ENCODE measurements at places on chromosomes 4 and X.

DNA sequence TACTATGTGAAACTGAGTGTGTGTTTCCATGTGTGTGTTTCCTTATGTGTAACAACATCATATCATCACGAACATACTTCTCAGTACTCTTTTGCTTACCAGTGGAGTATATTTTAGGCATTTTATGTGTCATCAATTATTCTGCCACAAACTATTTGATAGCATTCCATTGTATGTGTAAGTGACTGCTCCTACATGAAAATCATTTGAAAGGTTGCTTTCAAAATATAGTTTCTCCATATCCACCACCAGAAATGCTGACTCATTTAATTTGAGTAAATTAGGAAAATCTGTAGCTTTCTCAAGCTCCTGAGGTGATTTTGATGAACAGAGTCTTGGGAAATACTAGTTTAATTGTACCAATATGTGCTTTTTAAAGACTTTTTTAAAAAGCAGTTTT lies 376.2 kb downstream of the PCDH18 start:
- no peak for DNase-seq

- no peak for DNase-seq
These were observed 12.9 kb downstream of the PPP2R3B start for GRCh38 chrX:373641-374471.

GRCh38 chr4:165388756-165389155 lies 9.9 kb downstream of the CPE start:
- no peak for DNase-seq

DNA sequence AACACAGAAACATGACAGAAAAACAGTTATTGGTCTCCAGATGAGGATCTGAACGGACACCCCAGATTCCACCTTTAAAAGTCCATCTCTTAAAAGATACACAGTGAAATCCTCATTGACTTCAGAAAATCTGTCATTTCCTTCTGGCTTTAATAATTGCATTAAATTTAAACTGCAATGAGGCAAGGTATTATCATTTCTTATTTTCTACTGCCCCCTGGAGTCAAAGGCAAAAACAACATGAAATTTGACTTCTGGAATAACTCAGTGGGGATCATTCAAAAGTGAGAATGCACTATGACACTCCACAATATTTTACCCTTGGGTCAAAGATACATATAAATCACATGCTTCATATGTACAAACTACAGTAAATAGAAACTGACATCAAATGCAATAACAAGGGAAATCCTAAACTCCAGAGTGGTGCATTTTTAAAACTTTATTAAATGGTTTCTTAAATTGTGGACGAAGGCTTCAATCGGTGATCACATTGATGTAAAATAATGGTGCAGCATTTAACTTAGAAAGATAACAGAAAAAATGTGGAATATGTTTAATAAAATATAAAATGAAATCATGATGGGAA lies 56.4 kb upstream of the SPANXN1 start:
- no peak for DNase-seq

GRCh38 chrX:49308604-49309269 lies 5.3 kb downstream of the GAGE10 start:
- DNase-seq, result no peak

GRCh38 chr4:6341696-6342095 lies 72.0 kb downstream of the WFS1 start:
- DNase-seq, result no peak

DNA sequence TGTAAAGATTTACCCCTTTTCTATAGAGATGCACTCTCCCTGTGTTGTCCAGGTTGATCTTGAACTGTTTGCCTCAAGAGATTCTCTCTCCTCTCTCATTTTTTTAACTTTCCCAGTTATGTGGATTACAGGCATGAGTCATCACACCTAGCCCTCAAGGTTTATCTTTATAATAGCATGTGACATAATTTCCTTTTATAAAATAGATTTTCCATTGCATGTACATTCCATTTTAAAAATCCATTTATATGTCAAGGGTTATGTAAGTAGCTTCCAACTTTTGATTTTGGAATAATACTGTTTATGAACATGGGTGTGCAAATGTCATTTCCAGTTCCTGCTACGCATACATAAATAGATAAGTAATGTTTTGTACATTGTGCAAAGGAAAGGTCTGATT lies 20.6 kb downstream of the ZNF721 start:
- DNase-seq, result no peak

DNA sequence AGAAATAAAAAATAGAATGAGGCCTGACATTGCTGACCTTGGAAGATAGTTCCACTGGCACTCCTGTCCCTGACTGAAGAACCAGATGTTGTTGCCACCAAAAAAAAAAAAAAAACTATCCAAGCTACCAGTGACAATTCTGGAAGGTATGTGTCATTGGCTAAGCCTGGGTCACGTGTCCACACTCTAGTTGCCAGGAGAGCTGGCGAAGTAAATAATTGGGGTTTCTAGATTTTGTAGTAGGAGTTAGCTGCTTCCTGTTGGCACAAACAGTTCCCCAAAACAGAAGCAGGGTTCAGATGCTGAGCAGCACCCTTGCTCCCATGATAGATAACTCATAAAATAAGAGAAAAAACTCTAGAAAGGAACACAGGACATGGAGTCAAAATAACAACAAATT lies 20.5 kb downstream of the MND1 start:
- DNase-seq, result no peak

DNA sequence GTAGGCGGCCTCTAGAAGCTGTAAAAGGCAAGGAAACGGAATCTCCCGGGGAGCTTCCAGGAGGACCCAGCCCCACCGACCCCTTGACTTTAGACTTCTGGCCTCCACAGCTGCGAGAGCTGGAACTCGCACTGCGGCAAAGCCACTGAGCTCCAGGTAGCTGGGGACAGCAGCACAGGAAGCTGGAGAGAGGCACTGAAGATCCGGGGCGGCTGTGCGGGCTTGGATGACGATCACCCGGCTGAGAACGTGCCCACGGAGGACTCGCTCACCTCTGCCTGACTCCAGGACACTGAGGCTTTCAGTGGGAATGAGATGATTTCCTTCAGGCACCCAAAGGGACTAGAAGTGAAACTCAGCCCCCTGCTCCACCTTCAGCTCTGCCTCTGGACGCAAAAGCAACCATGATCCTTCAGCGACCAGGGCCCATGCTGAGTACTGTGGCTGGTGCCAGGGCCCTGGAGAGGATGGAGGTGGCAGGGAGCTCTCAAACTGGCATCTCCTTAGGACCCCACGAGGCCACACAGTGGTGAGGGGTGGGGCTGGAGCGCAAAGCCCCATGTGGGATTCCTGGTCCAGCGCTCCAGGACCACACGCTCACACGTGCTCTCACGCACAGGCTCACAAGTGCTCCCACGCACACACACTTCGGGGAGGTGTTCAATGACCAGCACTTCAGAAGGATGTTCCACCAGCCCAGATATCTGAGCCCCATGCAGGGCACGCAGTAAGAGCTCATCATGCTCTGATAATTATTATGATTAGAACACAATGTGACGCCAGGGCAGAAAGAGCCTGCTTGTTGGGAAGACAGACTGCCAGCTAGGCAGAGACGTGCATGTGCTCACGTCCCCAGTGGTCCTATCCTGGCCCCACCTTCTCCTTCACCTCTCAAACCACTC lies 47.2 kb downstream of the ADRA2C start:
- no peak for DNase-seq

DNA sequence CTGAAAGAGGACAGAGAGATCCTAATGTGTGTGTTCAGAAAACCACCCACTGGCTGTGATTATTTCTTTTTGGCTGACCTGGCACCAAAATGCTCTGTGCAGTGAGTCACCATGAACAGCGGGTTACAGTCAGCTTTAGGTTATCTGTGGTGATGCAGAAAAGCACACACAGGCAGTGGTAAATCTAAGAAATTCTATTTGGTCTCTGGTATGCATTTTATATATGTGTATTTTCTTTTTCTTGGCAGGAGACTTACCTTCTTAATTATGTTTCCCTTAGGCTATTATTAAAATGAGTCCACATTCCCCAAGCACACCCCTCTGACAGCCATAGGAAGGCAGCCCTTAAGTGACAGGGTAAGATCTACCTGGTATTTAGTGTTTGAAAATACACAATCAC lies 79.1 kb upstream of the TFDP3 start:
- no peak for DNase-seq

- no peak for DNase-seq
These were observed 614.4 kb upstream of the INTU start for GRCh38 chr4:127018381-127018780.

DNA sequence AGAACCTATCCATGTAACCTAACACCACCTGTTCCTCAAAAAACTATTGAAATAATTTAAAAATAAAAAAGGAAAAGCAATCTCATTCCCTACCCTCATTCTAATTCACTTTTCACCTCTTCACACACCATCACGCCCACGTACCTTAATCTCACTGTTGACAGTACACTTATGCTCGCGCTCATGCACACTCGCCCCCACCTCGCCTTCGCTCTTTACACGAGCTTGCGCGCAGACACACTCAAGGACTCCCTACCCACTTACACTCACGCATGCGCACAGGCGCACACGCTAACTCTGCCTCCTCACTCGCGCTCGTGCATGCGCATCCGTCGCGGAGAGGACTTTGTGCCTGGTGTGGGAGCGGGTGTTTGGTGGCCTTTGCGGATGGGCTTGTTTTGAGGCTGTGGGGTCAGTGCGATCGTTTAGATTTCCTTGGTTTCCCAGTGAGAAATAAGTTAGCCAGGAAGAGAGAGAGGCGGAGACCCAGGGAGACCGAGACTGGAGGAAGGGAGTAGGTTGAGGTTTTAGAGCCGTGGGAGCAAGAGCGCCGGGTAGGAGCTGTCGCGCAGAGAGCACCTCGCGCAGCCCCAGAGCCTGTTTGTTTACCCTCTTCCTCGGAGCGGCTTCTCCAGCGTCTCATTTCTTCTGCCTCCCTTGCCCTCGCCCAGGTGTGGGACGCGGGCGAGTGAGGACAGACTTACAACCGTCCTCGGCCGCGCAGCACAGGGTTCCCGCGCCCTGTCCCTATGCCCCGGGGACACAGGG lies 8.1 kb upstream of the GSX2 start:
- DNase-seq, result peak; percentile 53

DNA sequence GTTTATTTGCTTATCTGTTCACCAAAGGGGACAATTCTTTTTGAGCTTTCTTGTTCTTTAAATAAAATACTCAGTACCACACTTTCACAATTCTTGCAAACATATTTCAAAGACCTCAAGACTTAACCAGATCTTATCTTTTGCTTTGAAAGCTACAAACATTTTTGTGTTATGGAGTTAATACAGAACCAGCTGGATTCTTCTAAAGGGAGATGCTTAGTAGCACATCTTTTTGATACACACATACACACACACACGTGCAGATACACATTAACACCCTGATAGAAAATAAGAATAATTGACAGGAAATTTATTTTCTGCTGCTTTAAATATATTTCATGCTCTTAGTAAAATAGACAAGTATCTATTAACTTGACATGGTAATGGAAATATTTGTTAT lies 379.1 kb downstream of the SH2D1A start:
- DNase-seq, result no peak

- no peak for DNase-seq
These were observed 1108.1 kb downstream of the PCDH19 start for GRCh38 chrX:99301990-99302389.

DNA sequence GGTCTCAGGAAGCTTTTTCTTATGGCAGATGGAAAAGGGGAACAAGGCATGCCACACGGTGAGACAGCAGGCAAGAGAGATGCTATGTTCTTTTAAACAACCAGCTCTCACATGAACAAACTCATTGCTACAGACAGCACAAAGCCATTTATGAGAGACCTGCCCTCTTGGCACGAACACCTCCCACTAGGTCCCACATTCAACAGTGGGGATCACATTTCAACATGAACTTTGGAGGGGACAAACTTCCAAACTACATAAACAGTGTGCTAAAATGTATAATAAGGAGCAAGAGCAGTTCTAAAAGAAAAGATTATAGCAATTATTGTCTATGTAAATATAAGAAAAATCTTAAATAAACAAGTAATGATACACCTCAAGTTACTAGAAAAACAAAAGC lies 391.8 kb upstream of the CPXCR1 start:
- DNase-seq, result no peak

DNA sequence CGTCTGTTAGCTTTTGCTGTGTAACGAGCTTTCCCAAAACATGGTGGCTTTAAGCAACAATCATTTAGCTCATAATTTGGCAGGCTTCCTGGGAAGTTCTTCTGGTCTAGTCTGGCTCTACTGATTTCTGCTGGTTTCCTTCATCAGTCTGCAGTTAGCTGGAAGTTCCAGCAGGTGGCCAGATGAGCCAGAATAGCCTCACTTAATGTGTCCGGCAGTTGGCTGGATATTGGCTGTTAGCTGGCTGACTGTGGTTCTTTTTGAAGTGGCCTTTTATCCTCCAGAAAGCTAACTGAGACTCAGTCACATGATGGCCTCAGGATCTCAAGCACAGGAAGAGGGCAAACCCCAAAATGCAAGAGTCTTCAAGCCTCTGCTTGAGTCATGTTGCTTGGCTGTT lies 34.9 kb downstream of the FTHL17 start:
- no peak for DNase-seq

- no peak for DNase-seq
These were observed 55.8 kb upstream of the F8A3 start for GRCh38 chrX:155514225-155514624.

DNA sequence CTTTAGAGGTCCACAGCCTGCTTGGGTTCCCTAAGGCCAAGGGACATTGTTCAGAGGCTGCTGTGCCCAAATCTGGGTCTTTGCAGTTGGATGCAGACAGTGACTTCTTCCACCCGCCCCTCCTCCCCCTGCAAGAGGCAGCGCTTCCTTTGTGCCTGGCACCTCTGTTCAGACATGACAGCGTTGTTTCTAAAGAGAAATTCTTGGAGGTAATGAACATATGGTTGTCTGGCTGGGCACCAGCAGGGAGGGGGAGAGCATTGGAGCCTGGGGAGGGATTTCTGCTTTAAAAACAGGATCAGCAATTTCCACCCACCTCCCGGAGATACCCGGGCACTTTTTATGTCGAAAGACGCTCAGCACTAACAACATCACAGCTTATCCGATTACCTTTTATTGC lies 51.5 kb downstream of the PSAPL1 start:
- no peak for DNase-seq

DNA sequence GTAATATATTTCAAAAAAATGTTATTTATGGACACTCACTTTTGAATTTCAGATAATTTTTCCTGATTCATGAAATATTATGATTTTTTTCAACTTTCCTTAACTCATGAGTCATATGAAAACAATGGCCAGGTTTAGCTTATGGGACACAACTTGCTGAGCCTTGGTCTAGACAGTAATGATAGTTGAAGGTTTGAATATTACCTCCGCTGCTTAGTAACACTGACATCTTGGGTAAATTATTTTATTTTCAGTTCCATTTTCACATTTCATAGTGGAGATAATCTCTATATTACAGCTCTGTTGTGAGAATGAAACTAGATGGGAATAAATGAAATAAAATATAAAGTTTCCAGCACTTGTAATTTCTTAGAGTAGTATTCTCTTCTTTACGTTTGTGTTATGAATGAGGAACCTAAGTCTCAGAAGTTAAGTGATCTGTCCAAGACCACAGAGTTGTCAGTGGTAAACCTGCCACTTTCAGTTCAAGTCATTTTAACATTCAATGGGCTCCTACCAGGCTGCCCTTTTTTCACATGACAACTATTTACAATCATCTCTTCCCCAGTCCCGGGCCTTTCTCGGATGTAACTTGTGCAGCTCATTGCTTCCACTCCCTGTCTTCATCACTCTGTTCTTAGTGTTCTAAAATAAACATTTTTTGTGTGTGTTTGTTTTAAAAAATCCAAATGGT lies 46.8 kb upstream of the GC start:
- no peak for DNase-seq

- DNase-seq, result no peak
These were observed 10.2 kb downstream of the TEX13A start for GRCh38 chrX:105210258-105210657.
